ENCODE measurements at places on chromosomes 16 and 17.

DNA sequence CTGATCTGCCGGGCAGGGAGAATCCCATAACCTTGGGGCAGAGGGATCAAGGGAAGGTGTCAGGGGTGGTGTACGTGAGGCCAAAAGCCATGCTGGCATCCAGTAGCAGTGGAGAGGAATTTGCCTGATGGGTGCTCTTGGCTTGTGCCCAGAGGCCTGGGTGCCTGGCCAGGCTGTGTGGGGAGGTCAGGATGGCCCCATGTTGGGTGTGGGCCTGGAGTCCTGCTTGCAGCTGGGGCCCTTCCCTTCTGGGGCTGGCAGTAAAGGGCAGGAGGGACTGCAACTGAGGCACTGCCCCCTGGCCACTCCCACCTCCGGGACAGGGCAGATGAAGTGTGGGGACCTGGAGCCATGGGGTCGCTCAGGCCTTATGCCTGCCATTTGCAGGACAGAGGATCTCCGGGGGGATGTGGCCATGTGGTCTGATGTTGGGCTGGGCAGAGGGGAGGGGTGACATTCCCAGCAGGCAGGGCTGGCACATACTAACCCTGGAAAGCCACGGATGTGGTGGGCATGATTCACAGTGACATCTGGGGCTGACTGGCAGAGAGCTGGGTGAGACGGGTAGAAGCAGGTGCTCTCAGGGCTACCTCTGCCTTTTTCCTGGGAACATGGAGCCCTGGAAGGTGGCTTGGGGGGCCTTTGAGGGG is 3.5 kb downstream of the FMNL1 start:
- no peaks in the 10 kb centered on the region for H3K36me3 ChIP-seq
- H3K4me1 ChIP-seq = peaks cover 96% of the 10 kb centered on the region
- H3K4me3 ChIP-seq = peak overlapping the region; percentile 70
- peak overlapping the region; percentile 86 for H3K27ac ChIP-seq
- H3K27me3 ChIP-seq = no peaks in the 10 kb centered on the region

DNA sequence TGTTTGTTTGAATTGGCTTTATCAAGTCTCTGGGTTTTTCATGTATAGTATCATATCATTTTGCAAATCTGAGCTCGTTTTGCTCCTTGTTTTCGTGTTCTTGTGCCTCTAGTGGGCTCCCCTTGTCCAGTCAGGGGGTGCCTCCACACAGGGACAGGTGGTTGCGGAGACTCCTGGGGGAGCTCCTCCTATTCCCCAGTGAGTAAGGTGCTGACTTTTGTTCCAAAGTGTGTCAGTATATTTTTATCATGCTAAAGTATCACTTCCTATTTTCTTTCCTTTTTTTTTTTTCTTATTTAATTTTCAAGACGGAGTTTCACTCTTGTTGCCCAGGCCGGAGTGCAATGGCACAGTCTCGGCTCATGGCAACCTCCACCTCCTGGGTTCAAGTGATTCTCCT is 30.3 kb upstream of the IL17C start:
- H3K27me3 ChIP-seq = no peaks in the 10 kb centered on the region
- no peak for DNase-seq
- H3K4me1 ChIP-seq = no peaks in the 10 kb centered on the region
- peaks cover 11% of the 10 kb centered on the region for H3K36me3 ChIP-seq
- no peak overlapping the region for H3K4me3 ChIP-seq

- no peak overlapping the region for H3K4me3 ChIP-seq
- peaks cover 11% of the 10 kb centered on the region for H3K27me3 ChIP-seq
- no peak overlapping the region for H3K27ac ChIP-seq
- peaks cover 32% of the 10 kb centered on the region for H3K4me1 ChIP-seq
- H3K36me3 ChIP-seq = no peaks in the 10 kb centered on the region
- no peak for DNase-seq
Observed at GRCh38 chr16:2783581-2784357, 3.6 kb downstream of the PRSS33 start.

GRCh38 chr16:2963723-2964474 is at the start of gene KREMEN2:
KREMEN2 (plus strand) TSS chr16:2964275; CDS start chr16:2964521, 246 bp downstream.
- peak within 1 kb of the TSS; percentile 65 for H3K4me3 ChIP-seq
- H3K27me3 ChIP-seq = peaks cover 18% of the 10 kb centered on the region
- H3K36me3 ChIP-seq = no peaks in the 10 kb centered on the region
- peaks cover 46% of the 10 kb centered on the region for H3K4me1 ChIP-seq
- no peak within 1 kb of the TSS for H3K27ac ChIP-seq

GRCh38 chr17:30228011-30228410 is 7.5 kb downstream of the SLC6A4 start:
- H3K27me3 ChIP-seq = no peaks in the 10 kb centered on the region
- no peak overlapping the region for H3K4me3 ChIP-seq
- no peaks in the 10 kb centered on the region for H3K36me3 ChIP-seq
- H3K27ac ChIP-seq = no peak overlapping the region
- DNase-seq = no peak

- H3K4me3 ChIP-seq = peak overlapping the region; percentile 94
- H3K36me3 ChIP-seq = peaks cover 22% of the 10 kb centered on the region
- DNase-seq = no peak
- H3K27me3 ChIP-seq = no peaks in the 10 kb centered on the region
- H3K4me1 ChIP-seq = peaks cover 51% of the 10 kb centered on the region
Observed at GRCh38 chr17:49707246-49707607, 537 bp downstream of the SLC35B1 start.

GRCh38 chr16:15949210-15950160 is at the start of gene ABCC1:
ABCC1 (plus strand) TSS chr16:15949616; CDS start chr16:15949752, 136 bp downstream.
- no peak for DNase-seq
- H3K4me3 ChIP-seq = peak within 1 kb of the TSS; percentile 86

DNA sequence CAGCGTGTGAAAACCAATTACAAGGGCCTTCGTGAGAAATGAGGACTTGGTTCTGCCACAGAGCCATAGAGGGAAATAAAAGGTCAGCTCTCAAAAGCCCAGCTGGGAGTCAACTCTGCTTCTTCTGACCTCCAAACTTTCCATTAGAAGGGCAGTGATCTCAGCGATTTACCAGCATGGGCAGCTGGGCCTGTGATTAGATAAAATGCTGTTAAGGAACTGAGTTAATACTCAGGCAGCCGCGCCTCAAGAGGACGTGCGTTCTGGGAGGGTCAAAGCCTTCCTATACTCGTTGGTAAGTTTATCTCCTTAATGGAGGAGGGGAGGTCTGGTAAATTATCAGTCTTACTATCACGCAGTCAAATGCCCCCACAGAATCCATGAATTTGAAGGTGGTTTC is 480.2 kb upstream of the ERCC4 start:
- H3K4me1 ChIP-seq = no peaks in the 10 kb centered on the region
- DNase-seq = no peak
- no peak overlapping the region for H3K27ac ChIP-seq
- no peak overlapping the region for H3K4me3 ChIP-seq

- no peaks in the 10 kb centered on the region for H3K27me3 ChIP-seq
- no peak overlapping the region for H3K27ac ChIP-seq
- DNase-seq = no peak
- peaks cover 19% of the 10 kb centered on the region for H3K4me1 ChIP-seq
- H3K4me3 ChIP-seq = no peak overlapping the region
Observed at GRCh38 chr17:57512258-57512657, 232.8 kb downstream of the CCDC182 start.

- H3K27me3 ChIP-seq = no peaks in the 10 kb centered on the region
- peaks cover 10% of the 10 kb centered on the region for H3K4me1 ChIP-seq
- no peak overlapping the region for H3K27ac ChIP-seq
- no peak overlapping the region for H3K4me3 ChIP-seq
- no peak for DNase-seq
Observed at GRCh38 chr17:29107933-29108822, 65.2 kb downstream of the PIPOX start.

DNA sequence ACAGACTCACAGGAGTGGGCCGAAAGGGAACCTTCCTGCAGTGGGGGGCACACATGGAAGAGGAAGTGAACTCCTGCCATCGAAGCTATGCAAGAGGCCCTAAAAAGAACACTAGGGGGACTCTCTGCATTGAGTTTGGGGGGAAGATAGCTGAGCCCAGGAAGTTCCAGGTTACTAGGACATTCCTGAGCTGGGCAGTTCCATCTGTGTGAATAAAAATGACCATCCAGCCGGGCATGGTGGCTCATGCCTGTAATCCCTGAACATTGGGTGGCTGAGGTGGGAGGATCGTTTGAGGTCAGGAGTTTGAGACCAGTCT is 211.8 kb downstream of the ZNF423 start:
- H3K27me3 ChIP-seq = no peaks in the 10 kb centered on the region
- no peak for DNase-seq
- H3K4me1 ChIP-seq = peaks cover 4% of the 10 kb centered on the region
- H3K36me3 ChIP-seq = no peaks in the 10 kb centered on the region

DNA sequence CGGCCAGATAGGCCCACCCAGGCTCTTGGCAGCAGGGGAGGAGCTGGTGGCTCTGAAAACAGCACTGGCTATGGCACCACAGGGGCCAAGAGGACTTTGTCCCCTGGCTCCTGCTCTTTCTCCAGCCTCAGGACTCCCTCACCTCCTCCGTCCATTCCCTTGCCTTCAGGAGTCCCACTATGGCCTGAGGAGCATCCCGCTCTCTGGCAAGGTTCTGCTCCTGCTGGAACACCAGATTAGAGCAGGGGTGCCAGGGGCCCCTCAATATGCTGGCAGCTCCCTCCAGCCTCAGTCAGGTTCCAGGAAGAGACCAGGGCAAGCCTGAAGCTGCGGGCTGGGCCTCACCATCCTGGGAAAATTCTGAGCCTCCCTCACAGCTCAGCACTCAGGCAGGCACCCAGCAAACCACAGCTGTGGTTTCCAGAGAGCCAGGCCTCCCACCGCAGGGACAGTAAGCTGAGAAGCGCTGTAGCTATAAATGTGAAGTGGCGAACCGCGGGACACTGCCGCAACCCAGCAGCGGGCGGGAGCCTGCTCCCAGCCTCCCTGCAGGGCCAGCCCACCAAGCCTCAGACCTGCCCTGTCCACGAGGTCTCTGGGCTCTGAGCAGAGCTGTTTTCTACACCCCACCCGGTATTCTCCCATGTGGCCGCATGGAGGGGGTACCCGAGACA is 25.7 kb downstream of the C17orf100 start:
- H3K27me3 ChIP-seq = no peaks in the 10 kb centered on the region
- DNase-seq = no peak
- H3K4me1 ChIP-seq = no peaks in the 10 kb centered on the region
- no peaks in the 10 kb centered on the region for H3K36me3 ChIP-seq
- no peak overlapping the region for H3K27ac ChIP-seq
- H3K4me3 ChIP-seq = no peak overlapping the region

DNA sequence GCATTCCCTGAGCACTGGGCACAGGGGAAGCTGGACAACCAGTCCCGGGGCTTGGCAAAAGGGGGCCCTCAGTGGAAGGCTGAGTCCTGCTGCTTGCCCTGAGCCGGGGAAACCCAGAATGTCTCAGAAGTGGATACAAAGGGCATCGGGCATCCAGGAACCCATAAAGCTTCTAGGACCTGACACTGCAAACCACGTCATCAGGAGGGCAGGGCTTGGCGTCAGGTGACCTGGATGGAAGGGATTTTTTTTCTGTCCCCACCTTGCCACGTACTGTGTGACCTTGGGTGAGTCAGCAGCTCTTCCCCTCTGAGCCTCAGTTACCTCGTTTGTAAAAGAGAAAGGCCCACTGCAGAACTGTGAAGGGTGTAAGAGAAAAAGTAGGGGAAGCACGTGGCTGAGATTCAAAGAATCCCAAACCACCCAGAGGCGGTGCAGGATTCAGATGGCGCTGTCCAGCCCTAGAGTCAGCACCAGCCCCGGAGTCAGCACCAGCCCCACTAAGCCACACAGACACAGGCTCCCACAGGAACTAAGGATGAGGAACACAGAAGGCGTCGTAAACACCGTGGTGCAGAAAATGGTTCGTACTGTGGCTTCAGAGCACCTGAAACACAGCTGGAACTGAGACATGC is 53.7 kb downstream of the C16orf95 start:
- DNase-seq = no peak
- H3K36me3 ChIP-seq = no peaks in the 10 kb centered on the region
- H3K27ac ChIP-seq = no peak overlapping the region
- H3K4me1 ChIP-seq = no peaks in the 10 kb centered on the region
- no peaks in the 10 kb centered on the region for H3K27me3 ChIP-seq

GRCh38 chr16:6153901-6154300 is 1056.3 kb upstream of the EEF2KMT start:
- H3K27ac ChIP-seq = no peak overlapping the region
- DNase-seq = no peak
- H3K36me3 ChIP-seq = no peaks in the 10 kb centered on the region
- no peaks in the 10 kb centered on the region for H3K4me1 ChIP-seq
- H3K4me3 ChIP-seq = no peak overlapping the region

DNA sequence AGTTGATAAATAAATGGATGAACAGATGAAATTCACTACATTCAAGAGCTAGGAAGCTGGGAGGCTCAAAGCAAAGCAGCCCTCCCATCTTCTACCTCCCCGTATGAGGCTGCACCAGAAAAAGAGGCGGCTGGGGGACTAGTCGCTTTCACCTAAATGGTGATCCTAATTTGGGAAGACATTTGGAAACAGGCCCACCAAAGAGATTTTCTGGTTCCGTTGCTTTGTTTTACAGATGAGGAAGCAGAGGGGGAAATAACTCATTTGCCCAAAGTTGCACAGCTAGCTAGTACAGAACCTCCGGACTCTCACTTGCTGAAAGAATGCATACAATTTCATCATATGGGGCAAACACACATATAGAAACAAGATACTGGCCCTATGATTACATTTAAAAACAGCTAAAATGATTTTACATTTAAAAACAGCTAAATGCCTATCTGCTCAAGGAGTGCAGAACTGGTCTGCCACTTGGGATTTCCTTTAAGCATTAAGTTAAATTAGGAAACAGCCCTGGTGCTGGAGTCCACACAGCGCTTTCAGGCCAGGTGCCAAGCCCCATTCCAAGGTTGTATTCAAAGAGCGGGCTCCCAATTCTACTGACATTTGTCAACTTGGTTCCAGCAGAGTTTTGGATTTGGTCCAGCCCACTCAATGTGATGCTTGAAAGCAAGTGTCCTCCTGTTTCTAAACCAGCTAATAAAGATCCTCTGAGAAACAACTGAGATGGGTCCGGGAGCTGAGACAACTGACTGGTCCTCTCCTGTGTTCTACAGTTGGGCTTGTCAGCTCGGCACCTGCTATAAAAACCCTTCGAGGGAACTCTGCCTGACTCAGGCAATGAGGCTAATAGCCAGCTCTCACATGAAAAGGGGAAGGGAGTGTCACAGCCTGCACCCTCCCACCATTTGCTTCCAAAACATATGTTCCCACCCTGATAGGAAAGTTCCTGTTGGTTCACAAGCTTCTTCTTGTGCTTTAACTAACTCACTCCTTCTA is 11.7 kb downstream of the ERN1 start:
- peaks cover 34% of the 10 kb centered on the region for H3K4me1 ChIP-seq
- no peak overlapping the region for H3K4me3 ChIP-seq
- no peak for DNase-seq

DNA sequence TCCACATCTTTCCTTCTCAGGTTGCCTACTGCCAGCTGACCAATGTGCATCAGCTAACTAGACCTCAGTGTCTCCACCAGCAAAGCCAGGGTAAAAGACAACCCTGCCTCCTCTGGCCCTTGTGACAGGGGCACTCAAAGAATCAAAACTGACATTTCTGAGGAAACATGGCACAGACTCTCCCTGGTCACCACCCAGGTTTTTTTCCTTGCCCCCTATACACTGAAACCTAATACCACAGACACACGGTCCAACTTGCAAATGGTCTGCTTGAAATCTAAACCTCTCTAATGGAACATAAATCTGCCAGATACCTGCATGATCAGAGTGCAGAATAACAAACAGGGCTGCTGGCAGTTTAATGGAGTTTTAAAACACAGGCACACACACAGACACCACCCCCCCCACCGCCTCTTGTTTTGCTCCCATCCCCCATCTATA is 19.5 kb upstream of the CORO6 start:
- H3K27me3 ChIP-seq = no peaks in the 10 kb centered on the region
- no peak overlapping the region for H3K4me3 ChIP-seq
- peaks cover 12% of the 10 kb centered on the region for H3K36me3 ChIP-seq
- peak overlapping the region; percentile 88 for H3K27ac ChIP-seq

- no peak overlapping the region for H3K4me3 ChIP-seq
- H3K27me3 ChIP-seq = no peaks in the 10 kb centered on the region
- H3K27ac ChIP-seq = peak overlapping the region; percentile 25
- DNase-seq = no peak
- no peaks in the 10 kb centered on the region for H3K36me3 ChIP-seq
- peaks cover 93% of the 10 kb centered on the region for H3K4me1 ChIP-seq
Observed at GRCh38 chr17:78381601-78382232, 3.3 kb downstream of the PGS1 start.

Measured in esophagus squamous epithelium (tissue), 5 donors.